ENCODE measurements at places on chromosomes 4 and X.
A peak's percentile ranks its signal among the peaks of the same experiment; 100 is the strongest.

GRCh38 chrX:13638826-13639225 lies 14.1 kb upstream of the TCEANC start:
- DNase-seq: no peak

GRCh38 chr4:113080050-113080449 lies 30.6 kb downstream of the ANK2 start:
- no peak for DNase-seq

GRCh38 chrX:101774340-101774739 lies 114.7 kb upstream of the ARMCX2 start:
- no peak for DNase-seq

DNA sequence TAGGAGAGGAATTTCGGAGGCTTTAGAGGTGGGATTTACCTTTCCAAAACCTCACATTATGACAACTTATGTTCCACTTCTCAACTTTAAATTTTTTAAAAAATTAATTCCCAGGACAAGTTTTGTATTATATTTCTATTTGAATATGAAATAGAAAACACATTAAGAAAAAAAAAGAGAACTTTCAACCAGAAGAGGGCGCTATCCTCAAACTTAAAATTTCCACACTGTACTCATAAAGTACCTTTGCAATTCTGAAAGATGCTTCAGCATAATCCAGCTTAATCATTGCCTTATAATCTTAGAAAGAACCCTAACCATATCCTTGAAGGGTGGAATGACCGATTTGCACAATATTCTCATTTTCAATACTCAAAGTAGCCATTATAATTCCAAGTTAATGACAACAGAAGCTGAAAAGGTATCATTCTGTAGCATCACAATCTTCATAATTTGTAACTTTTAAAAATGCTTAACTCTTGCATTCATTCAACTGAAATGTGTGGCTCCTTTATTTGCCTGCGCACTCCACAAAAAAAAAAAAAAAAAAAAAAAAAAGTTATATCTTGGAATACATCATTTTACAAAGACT lies 158.0 kb downstream of the KCNIP4 start:
- peak; percentile 34 for DNase-seq

DNA sequence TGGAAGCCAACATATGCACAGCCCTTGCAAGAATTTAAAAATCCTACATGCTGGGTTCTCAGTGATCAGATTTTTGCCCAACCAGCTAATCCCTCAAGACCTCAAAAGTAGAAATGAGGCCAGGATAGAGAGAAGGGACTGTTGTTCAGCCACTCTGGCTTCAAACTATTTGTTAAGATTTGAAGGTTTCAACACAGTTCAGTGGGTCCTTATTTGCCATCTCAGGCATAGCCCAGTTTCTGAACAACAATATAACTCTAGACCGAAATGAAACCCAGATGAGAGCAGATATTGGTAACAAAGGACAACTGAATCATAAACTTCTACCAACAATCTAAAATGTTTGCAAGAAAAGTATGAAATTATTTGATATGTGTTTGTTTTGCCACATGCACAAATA lies 237.3 kb downstream of the NR3C2 start:
- DNase-seq: no peak

DNA sequence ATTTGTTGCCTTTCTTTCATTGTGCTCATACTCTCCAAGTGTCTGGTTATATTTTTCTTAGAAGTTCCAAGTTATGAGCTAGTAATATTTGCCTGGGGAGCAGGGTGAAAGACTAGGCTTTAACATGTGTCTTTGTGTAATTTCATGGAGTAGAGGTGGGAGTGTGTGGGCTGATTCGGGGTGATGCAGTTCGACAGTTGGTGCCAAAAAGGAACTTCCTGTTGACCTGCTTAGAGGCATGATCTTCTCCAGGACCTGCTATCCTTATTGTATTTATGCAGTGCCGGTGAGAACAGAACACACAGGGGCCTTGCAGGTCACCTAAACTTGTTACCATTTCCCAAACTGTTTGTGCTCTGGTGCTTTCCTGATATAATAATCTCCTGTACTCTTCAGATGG lies 21.2 kb downstream of the USP53 start:
- no peak for DNase-seq
